Brain microvascular endothelial cell (primary cell): ENCODE measurements at places on chromosomes 1 and 21.
A peak's percentile ranks its signal among the peaks of the same experiment; 100 is the strongest.

- DNase-seq, result no peak
Measured at GRCh38 chr1:119933397-119933796, 37.1 kb upstream of the ADAM30 start.

- no peak for DNase-seq
Measured at GRCh38 chr1:79982211-79982610, 975.7 kb upstream of the ADGRL4 start.

GRCh38 chr1:74733604-74734484 is 892 bp downstream of the TYW3 start:
- peak; percentile 82 for DNase-seq

- DNase-seq, result no peak
Measured at GRCh38 chr1:30196457-30196856, 526.9 kb downstream of the MATN1 start.

- no peak for DNase-seq
Measured at GRCh38 chr1:101003012-101003650, 22.5 kb downstream of the DPH5 start.

GRCh38 chr21:17539743-17540341 is 27.0 kb downstream of the CXADR start:
- DNase-seq, result no peak

DNA sequence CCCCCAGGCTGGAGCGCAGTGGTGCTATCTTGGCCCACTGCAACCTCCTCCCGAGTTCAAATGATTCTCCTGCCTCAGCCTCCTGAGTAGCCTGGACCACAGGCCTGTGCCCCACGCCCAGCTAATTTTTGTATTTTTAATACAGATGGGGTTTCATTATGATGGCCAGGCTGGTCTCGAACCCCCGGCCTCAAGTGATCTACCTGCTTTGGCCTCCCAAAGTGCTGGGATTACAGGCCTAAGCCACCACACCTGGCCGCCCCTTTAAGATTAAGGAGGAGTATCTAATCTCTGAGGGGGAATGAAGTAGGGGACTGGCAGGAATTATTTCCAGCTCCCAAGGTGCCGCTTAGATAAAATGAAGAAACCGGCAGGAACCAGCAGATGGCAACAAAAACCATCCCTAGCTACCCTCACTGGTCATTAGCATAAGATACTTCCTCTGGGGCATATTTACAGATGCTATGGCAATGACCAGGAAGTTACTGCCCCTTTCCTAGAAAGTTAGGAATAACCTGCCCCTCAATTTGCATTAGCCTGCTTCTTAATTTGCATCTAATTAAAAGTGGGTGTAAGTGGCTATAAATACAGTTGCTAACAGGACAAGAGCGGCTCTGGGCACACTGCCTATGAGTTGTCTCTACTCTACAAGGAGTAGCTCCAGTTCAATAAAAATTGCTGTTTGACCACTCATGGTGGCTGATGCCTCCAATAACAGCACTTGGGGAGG is 7.1 kb upstream of the NSUN4 start:
- DNase-seq, result peak; percentile 29

- peak; percentile 75 for DNase-seq
Measured at GRCh38 chr1:152458384-152459185, 44.5 kb upstream of the CRNN start.

GRCh38 chr1:41863718-41864117 is 55.0 kb downstream of the HIVEP3 start:
- DNase-seq, result no peak

DNA sequence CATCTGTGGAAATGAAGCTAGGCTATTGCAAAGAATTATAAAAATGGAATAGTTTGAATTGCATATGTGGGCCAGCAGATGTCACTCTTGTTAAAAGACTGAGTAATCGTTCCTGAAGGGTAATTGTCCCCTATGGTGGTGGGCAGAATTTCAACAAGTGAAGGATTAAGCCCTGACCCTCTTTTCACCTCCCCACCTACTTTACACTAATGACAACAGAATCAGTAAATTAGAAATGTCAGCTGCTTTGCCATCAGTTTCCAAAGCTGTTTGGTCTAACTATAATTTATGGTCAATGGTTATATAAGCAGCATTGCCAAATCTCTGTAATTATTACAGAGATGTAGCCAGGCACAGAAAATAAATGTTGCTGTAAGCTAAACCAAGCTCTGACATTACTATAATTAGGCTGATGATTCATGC is 898.6 kb downstream of the AMY1C start:
- DNase-seq, result peak; percentile 5

- no peak for DNase-seq
Measured at GRCh38 chr1:157359314-157360022, 192.8 kb downstream of the FCRL5 start.

GRCh38 chr1:63537940-63538339 is 14.6 kb downstream of the EFCAB7 start:
- no peak for DNase-seq

DNA sequence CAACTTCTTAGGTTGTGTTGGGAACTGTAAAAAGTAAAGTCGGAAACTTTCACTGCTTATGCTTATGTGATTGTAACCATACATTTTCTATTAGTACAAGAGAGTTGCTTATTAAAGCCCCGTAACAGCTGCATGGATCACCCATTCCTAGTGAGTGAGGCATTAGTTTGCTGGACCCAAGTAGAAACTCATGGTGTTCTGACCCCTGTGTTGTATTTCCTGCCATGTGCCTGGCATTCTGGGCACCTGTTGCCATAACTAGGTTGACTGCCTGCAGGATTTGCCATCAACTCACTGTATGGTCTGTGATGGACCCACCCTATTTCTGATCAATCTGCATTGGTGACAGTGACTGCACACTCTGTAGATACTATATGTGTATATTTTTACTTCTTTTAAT is 173.0 kb downstream of the PGBD5 start:
- no peak for DNase-seq

- DNase-seq, result no peak
Measured at GRCh38 chr1:71948561-71948960, 333.8 kb downstream of the NEGR1 start.

DNA sequence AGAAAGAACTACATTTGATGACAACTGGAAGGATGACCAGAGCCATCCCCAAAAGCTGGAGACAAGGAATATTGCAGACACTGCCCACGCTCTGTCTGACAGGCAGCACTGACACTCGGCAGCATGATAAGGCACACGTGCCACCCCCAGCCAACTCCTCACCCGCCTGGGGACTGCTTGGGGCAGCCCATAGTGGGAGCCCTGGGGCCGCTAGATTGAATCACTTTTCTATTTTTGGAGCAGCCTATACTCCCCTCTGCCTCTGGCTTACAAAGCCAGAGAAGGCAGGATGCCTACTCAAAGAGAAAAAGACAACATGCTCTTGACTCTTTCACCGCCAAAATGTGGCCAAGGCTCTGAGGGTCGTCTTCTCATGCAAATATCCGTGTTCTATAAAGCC is 1.3 kb downstream of the SMG5 start:
- peak; percentile 56 for DNase-seq

DNA sequence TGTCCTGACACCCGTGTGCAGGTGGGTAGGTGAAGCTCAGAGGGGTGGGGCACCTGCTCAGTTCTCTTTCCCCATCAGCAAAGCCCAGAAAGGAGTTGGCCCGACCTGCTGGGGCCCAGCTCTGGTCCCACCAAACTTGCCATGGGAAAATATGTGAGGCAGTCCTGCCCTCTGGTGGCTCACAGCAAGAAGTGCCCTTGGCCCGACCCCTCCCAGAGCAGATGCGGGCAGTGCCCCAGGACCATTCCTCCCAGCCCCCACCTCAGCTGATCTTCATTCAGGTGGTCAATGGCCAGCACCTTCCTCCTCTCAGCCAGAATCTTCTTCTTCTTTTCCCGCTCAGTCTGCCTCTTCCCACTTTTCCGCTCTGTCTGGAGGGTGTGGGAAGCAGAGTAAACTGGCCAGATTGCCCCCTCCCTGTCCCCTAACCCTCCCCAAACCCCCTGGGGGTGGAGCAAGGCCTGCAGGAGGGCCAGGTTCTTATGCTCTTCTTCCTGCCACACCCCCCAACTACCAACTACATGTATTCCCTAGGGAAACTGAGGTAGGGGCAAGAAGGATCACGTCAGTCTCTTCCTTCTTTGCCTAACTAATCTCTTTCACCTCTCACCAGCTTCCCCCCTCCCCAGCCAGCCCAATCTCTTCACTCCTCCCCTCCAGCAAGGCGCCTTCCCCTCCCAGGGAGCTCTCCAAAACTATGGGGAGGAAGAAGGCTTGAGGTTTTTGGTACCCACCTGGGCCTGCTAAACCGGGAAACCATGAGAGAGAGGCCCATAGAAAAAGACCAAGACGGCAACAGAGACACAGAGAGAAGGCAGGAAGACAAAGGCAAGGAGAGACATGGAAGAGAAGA is 15.6 kb downstream of the TNNT2 start:
- DNase-seq, result no peak

DNA sequence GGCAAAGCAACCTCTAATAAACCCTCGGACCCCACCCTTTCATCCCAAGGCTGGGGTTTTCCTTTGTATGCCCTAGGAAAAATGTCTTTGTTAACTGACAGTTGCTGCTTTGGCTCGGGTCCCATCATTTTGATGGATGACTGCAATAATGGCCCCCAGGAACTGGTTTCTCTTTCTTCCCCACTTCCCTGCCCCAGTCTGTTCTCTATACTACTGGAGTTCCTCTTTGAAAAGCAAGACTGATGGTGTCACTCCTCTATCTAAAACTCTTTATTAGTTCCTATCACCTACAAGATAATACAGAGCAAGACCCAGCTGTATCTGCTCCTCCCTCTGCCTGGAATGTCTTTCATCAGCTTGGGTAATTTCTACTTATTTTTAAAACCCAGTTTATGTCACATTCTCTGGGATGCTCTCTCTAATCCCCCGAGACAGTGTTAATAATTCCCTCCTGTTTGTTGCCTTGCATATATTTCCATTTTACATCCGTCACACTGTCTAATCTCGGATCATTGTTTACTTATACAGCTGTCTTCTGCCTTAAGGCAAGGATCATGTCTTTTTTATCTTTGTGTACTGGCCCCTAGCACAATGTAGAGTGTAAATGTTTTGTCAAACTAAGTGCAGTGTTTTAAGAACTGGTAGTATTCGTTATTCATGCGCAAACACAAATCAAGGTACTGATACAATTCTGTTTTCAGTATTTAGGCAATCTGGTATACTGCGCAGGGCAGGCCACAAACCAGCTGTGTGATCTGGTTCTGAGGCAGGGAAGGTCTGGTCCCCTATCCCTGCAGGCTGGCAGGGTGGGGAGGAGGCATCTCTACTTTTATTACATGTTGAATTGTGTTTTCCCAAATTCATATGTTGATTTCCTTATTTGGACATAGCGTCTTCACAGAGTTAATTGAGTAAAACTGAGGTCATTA is 16.1 kb downstream of the SLAMF1 start:
- DNase-seq, result no peak

- peak; percentile 97 for DNase-seq
Measured at GRCh38 chr1:163035446-163036249, 33.5 kb upstream of the RGS4 start.

GRCh38 chr1:178196631-178197030 is 102.7 kb downstream of the RASAL2 start:
- DNase-seq, result no peak

- no peak for DNase-seq
Measured at GRCh38 chr1:232162001-232162400, 467.9 kb downstream of the SIPA1L2 start.

DNA sequence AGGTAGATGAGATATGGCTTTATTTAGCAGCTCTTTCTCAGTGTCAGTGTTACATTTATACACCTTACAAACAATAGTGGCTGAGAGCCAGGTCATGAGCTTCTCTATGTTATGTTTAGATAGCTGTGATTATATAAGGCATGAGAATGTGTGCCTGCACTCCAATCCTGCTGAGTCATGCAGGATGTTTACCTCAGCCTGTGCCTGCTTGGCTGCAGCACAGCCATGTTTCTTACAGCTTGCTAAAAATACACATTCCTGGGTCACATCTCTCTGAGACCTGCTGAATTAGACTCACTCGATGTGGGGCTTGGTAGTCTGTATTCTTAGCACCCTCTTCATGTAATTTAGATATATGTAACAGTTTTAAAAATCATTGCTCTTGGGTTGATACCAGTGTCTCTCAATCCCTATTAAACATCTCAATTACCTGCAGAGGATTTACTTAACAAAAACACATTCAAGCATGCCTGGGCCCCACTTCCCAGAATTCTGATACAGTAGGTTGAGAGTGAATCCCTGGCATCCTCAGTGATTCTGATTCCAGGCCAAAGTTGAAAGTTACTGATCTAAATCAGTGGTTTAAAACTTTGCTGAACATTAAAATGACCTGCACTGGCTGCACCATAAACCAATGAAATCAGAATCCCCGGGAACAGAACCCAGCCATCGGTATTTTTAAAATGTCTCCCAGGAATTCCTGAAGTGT is 107.5 kb downstream of the GDAP2 start:
- peak; percentile 97 for DNase-seq

- peak; percentile 68 for DNase-seq
Measured at GRCh38 chr1:183023146-183023600, at the start of gene LAMC1. Gene LAMC1 (plus strand): TSS chr1:183023420. CDS start chr1:183023717, 297 bp downstream.

DNA sequence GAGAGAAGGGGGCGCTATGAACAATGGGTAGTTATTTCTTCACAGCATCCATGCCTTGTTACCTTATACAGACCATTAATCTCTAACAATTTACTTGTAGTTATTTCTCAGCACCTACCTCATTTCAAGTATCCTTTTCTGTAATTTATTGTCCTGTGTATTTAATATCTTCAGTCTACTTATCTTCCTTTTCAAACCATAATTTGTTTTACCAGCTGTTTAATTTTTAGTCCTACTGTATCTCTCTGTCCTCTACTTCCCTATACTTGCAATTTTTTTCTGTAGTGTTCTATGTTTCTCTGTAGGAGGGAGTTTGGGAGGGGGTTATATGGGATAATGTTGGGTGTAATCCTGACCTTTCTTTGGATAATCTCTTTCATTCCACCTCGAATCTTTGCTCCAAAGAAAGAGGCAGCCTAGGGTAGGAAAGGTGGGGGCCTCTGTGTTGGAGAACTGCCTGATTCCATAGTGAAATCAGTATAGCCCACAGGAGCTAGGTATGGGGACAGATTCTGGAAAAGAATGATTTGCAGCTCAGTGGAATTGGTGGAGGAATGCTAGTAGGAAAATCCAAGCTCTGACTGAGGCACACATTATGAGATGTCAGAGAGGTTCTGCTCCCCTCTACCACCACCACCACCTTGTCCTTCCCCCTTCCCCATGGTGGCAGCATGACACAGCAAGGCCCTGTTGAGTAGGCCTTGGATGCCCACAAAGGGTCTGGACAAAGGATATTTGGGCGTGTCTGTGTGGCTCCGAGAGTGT is 642 bp downstream of the MLLT11 start:
- DNase-seq, result no peak
